ENCODE measurements at places on chromosomes 2 and 18.

- DNase-seq, result no peak
These were observed 29.5 kb downstream of the STK39 start for GRCh38 chr2:168217920-168218319.

DNA sequence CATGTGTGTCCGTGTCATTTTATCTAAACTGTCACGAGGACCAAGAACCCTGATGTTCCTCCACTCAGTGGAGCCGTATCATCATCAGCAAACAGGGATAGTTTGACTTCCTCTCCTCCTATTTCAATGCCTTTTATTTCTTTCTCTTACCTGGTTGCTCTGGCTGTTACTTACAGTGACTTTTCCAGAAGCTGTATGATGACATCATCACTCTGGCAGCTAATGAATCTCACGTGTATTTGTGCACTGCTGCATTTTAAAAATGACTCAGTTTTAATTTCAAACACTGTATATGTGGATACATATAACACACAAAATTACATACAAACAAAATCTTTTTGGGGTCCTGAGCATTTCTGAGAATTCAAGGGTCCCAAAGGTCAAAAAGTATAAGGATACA lies 481.4 kb downstream of the CDH2 start:
- DNase-seq, result no peak

DNA sequence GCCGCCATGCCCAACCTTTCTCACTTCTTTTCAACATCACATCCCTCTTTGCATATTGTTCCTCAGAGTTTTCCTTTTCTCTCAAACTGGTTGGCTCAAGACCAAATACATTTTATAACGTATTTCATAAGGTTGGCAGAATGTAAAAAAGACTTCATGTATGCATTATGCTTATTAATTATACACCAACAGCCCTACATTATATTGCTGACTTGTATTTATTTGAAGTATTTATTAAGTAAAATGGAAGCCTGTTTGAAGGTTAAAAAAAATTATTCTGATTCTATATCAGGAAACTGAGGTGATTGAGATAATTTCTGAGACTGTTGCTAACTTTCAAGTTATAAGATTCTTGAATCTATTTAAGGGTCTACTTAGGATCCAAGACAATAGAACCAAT lies 208.0 kb upstream of the KCNH7 start:
- no peak for DNase-seq

GRCh38 chr18:51163543-51163942 lies 33.9 kb downstream of the MEX3C start:
- DNase-seq, result no peak

- DNase-seq, result no peak
These were observed 59.7 kb downstream of the DYSF start for GRCh38 chr2:71513096-71513495.

GRCh38 chr18:37534627-37535026 lies 31.0 kb downstream of the CELF4 start:
- no peak for DNase-seq

DNA sequence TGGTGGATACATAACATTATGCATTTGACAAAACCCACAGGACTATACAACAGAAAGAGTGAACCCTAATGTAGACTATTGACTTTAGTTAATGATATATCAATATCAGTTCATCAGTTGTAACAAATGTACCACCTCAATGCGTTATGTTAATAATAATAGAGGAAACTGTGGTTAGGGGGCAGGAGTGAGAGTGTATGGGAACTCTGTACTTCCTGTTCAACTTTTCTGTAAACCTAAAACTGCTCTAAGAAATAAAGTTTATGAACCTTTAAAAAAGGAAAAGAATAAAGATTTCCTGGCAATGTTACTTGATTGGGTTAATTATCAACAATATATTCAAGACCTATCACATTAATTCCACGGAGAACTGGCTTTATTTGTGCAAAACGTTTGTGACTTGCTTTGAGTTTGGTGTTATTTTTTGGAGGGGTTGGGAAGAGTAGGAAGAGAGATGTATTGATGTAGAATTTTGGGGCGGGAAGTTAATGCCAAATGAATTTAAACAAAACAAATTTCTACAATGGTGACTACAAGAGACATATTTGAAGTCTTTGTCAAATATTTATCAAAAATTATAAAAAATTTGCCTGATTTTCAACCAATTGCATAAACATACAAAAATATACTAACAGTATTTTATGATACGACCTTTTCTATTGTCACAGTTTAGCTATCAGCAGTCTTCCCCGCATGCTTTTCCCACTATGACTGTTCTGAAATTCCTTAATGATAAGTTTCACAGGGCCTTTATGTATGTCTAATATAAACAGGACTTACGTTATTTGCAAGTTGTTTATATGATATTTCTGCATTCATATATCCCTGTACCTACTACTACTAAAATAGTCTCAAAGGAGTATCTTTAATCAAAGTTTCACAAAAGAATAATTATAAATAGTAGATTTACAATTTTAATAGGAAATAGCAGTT lies 2.1 kb upstream of the RTN4 start:
- no peak for DNase-seq

GRCh38 chr2:34408100-34408499 lies 809.0 kb upstream of the FAM98A start:
- no peak for DNase-seq

DNA sequence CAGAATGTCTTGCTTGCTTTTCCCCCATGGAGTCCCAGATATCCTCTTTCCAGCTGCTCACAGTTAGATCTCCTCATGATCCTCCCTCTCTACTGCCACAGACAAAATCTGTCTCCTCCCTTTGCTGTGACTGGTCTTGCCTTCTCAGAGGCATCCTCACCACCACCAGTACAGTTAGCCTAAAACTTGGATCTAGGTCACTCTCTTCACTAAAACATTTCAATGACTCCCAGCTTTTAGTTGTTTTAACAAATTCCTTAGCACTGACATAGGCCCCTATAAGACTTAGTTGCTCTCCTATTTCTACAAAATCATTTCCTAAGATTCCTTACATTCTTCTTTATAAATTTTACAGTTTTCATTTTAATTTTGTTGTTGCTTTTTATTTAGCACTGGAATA lies 734.2 kb upstream of the CHAC2 start:
- no peak for DNase-seq

- DNase-seq, result no peak
These were observed 760.4 kb downstream of the ADCYAP1 start for GRCh38 chr18:1665079-1665478.

Measured in nucleus accumbens (tissue), 56 donors.